Uterus (tissue), 4 donors: ENCODE measurements at places on chromosomes 11 and 22.

GRCh38 chr11:8356721-8357504 is 93.2 kb upstream of the LMO1 start:
- DNase-seq = peak; percentile 34
- H3K4me1 ChIP-seq = no peaks in the 10 kb centered on the region
- no peaks in the 10 kb centered on the region for H3K36me3 ChIP-seq
- no peak overlapping the region for H3K4me3 ChIP-seq
- no peaks in the 10 kb centered on the region for H3K27me3 ChIP-seq
- no peak overlapping the region for H3K27ac ChIP-seq

- no peak overlapping the region for H3K4me3 ChIP-seq
- H3K27me3 ChIP-seq = no peaks in the 10 kb centered on the region
- no peaks in the 10 kb centered on the region for H3K36me3 ChIP-seq
Observed at GRCh38 chr11:78223320-78223954, 34.7 kb downstream of the USP35 start.

GRCh38 chr11:133525976-133526375 is 6.3 kb downstream of the OPCML start:
- no peak for DNase-seq
- no peak overlapping the region for H3K4me3 ChIP-seq
- H3K36me3 ChIP-seq = no peaks in the 10 kb centered on the region
- H3K4me1 ChIP-seq = no peaks in the 10 kb centered on the region

- H3K27ac ChIP-seq = no peak overlapping the region
- no peak overlapping the region for H3K4me3 ChIP-seq
- no peaks in the 10 kb centered on the region for H3K36me3 ChIP-seq
- H3K27me3 ChIP-seq = no peaks in the 10 kb centered on the region
- no peak for DNase-seq
Observed at GRCh38 chr11:134815404-134815803, 403.4 kb upstream of the B3GAT1 start.

- H3K27ac ChIP-seq = no peak overlapping the region
- H3K27me3 ChIP-seq = no peaks in the 10 kb centered on the region
- DNase-seq = no peak
- H3K4me3 ChIP-seq = no peak overlapping the region
- H3K36me3 ChIP-seq = no peaks in the 10 kb centered on the region
Observed at GRCh38 chr22:17675584-17675983, 37.0 kb downstream of the BCL2L13 start.

- H3K4me3 ChIP-seq = no peak overlapping the region
- no peaks in the 10 kb centered on the region for H3K36me3 ChIP-seq
- H3K27ac ChIP-seq = peak overlapping the region; percentile 59
- DNase-seq = peak; percentile 55
Observed at GRCh38 chr11:68331338-68331947, 19.1 kb downstream of the LRP5 start.

DNA sequence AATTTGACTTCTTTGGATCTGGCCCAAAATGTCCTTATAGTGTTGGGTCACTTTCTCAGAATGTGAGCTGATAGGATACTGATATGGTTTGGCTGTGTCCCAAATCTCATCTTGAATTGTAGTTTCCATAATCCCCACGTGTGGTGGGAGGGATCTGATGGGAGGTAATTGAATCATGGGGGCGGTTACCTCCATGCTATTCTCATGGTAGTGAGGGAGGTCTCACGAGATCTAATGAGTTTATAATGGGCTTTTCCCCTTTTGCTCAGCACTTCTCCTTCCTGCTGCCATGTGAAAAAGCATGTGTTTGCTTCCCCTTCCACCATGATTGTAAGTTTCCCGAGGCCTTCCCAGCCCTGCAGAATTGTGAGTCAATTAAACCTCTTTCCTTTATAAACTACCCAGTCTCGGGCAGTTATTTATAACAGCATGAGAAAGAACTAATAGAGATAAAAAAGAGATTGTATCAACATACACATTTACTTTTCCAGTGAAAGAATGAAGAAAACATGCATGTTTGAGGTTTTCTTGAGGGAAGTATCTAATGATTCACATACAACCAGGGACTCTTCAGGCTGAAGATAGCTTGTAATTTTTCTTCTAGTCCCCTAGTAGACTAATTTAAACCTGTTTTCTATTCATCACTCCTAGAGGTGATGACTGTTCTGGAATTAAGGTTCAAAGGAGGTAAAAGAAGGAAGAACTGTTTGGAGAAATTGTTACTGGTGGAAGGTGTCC is 17.3 kb upstream of the CSTF3 start:
- H3K27me3 ChIP-seq = no peaks in the 10 kb centered on the region
- no peak overlapping the region for H3K27ac ChIP-seq
- H3K4me1 ChIP-seq = no peaks in the 10 kb centered on the region
- DNase-seq = no peak
- no peaks in the 10 kb centered on the region for H3K36me3 ChIP-seq
- H3K4me3 ChIP-seq = no peak overlapping the region

- H3K36me3 ChIP-seq = no peaks in the 10 kb centered on the region
- H3K27me3 ChIP-seq = no peaks in the 10 kb centered on the region
- H3K4me1 ChIP-seq = no peaks in the 10 kb centered on the region
- no peak overlapping the region for H3K4me3 ChIP-seq
- DNase-seq = no peak
Observed at GRCh38 chr22:35522225-35523149, 18.1 kb upstream of the RASD2 start.

DNA sequence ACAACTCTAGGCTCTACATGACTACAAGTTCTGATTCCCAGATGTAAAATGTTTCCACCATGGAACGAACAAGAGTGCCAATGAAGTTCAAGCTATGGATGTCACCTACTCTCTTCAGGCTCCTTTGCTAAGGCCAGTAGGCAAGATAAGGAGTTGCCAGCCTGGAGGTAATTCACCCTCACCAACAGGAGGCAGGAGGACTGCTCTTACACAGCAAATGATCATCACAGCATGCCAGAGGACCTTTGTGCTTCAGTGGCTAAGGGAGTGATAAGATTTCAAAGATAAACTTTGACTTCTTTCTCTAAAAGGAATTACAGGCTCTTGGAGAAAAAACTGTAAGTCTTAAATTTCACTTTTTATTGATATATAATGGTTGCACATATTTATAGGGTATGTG is 54.1 kb upstream of the SLC36A4 start:
- DNase-seq = no peak
- H3K27me3 ChIP-seq = no peaks in the 10 kb centered on the region
- no peak overlapping the region for H3K27ac ChIP-seq
- no peaks in the 10 kb centered on the region for H3K36me3 ChIP-seq
- H3K4me1 ChIP-seq = no peaks in the 10 kb centered on the region

- no peak for DNase-seq
- H3K27ac ChIP-seq = no peak overlapping the region
- H3K4me1 ChIP-seq = no peaks in the 10 kb centered on the region
- H3K36me3 ChIP-seq = no peaks in the 10 kb centered on the region
Observed at GRCh38 chr11:33360642-33361041, 103.5 kb downstream of the HIPK3 start.
